ENCODE measurements at places on chromosomes 1 and 21.

GRCh38 chr1:28039341-28039740 lies 49.1 kb downstream of the EYA3 start:
- no peak overlapping the region for H3K4me3 ChIP-seq
- no peaks in the 10 kb centered on the region for H3K27me3 ChIP-seq
- H3K27ac ChIP-seq, result no peak overlapping the region
- H3K4me1 ChIP-seq, result peaks cover 15% of the 10 kb centered on the region
- peaks cover 27% of the 10 kb centered on the region for H3K36me3 ChIP-seq
- DNase-seq, result no peak

DNA sequence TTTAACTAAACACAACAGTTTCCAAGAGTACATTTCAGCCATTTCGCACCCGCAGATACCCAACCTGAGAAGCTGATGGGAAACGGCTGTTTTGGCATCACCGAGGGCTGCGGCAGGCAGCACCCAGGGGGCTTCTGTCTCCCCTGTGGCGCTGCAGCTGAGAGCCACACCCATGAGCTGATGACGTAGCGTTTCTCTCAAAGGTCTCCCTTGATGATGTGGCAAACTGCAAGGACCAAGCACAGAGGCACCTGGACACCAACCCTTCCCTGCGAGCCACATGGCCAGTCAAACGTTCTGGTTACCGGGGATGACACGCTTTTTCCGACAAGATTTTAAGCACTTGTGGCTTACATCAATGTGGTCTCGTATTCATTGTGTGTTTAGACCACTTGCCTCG lies 150.8 kb upstream of the ERG start:
- H3K4me1 ChIP-seq, result no peaks in the 10 kb centered on the region
- no peaks in the 10 kb centered on the region for H3K27me3 ChIP-seq
- no peak overlapping the region for H3K27ac ChIP-seq
- no peaks in the 10 kb centered on the region for H3K36me3 ChIP-seq
- H3K4me3 ChIP-seq, result no peak overlapping the region
- no peak for DNase-seq

GRCh38 chr1:36098650-36099365 lies 10.1 kb downstream of the ADPRS start:
- H3K27ac ChIP-seq, result no peak overlapping the region
- H3K4me3 ChIP-seq, result no peak overlapping the region
- peaks cover 11% of the 10 kb centered on the region for H3K4me1 ChIP-seq
- no peak for DNase-seq
- H3K27me3 ChIP-seq, result no peaks in the 10 kb centered on the region

- H3K36me3 ChIP-seq, result no peaks in the 10 kb centered on the region
- peaks cover 93% of the 10 kb centered on the region for H3K27me3 ChIP-seq
- H3K4me1 ChIP-seq, result peaks cover 12% of the 10 kb centered on the region
- peak overlapping the region; percentile 91 for H3K27ac ChIP-seq
- H3K4me3 ChIP-seq, result peak overlapping the region; percentile 54
Measured at GRCh38 chr1:165355139-165355976, 1.2 kb downstream of the LMX1A start.

- H3K36me3 ChIP-seq, result no peaks in the 10 kb centered on the region
- DNase-seq, result no peak
- H3K27ac ChIP-seq, result no peak overlapping the region
- H3K4me1 ChIP-seq, result no peaks in the 10 kb centered on the region
Measured at GRCh38 chr1:66552287-66552686, 18.3 kb downstream of the SGIP1 start.

All from stimulated activated naive B cell treated with anti-CD40 and anti-IgM and Interleukin-4, amounts not matched to agents 10 μg/mL and 1 μg/mL and 100 μg/mL, for 72 hours (primary cell).